ENCODE measurements at places on chromosomes 6 and 20.

GRCh38 chr20:19232997-19233794 lies 20.8 kb downstream of the SLC24A3 start:
- DNase-seq, result no peak

DNA sequence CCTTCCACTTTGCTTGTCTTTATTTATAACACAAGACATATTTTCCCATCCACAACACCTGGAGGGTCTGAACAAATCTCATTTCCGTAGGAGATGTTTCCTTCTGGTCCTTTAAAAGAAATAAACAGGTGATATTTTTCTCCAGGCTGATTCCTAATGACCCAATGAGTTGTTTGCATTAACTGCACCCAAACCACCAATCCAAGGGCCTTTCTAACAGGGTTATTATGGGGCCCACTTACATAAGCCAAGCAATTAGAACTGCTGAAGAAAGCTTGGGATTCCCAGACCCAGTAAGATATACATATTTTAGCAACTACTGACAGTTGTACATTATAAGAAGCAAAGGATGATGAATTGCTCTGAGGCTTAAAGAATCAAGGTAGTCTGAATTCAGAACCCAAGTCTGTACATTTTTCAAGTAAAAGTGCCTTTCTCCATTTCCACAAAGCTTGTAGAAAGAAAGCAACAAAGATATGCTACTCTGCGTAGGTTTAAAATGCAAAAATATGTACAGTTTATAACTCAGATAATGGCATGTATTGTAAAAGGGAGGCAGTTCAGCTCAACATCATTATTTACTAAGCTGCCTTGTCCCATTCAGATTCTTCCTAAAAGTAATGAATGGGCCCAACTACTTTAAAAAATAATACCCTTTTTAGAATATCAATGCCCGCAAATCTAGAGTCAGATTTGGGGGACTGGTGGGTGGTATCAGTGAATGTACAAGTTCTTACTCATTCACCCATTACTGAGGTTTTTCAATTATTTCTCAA lies 120.0 kb downstream of the DST start:
- no peak for DNase-seq

- DNase-seq, result no peak
These were observed 207.4 kb upstream of the SGK1 start for GRCh38 chr6:134525190-134525868.

GRCh38 chr20:49700411-49701185 lies 13.1 kb downstream of the B4GALT5 start:
- DNase-seq, result no peak

- no peak for DNase-seq
These were observed 47.9 kb upstream of the RNF8 start for GRCh38 chr6:37305841-37306425.

DNA sequence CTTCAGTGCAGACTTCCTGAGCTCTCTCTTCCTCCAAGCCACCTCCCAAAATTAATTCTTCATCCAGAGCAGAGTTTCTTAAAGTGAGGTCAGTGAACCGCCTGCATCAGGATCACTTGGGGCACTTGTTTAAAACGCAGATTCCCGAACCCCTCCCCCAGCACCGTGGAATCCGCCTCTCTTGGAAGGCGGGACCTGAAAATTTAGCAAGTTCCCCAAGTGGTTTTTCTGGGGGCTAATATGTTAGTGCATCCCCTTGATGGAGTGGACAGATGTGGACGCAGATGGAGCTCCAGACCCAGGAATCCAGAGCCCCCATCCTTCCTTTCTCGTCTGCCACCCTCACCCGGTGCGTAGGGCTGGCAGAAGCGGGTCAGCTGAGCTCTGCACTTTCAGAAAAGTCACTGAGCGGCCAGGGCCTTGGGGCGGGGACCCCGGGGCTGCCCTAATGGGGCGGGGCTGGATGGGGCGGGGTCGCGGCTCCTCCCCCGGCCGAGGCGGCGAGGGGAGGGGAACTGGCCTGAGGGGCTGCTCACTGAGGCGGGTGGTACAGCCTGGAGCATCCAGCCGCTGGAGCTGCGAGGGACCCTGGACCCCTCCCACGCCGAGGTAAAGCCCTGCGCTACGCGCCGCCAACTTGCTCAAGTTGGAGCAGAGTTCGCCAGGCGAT lies at the start of the genes DEFB124 and REM1:
Gene DEFB124, minus strand, starts transcription at position 370 of the 670 bp plus-strand sequence. CDS start 2,114 bp downstream, outside the sequence.
Gene REM1, plus strand, starts transcription at position 531 of the 670 bp plus-strand sequence. CDS start 1,158 bp downstream, outside the sequence.
- DNase-seq, result no peak

- no peak for DNase-seq
These were observed 213.5 kb downstream of the RFPL4B start for GRCh38 chr6:112560651-112561050.

DNA sequence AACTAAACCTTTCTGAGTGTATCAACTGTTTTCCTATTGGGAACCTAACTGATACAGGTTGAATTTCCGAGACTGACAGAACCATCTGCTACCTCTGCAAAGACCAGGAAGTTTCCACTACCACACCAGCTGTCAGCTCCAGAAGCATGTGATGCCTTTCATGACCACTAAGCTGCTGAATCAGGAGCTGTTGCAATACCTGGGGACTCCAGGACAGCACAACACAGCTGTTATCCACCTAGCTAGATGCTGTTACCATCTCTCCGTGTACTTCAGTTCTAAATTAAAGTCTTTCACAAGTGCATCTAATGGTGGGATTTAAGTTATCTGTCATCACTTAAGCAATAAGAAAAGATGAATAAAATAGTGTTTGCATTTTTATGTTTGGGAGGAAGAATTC lies 158.2 kb upstream of the IMPG1 start:
- no peak for DNase-seq

GRCh38 chr6:155121699-155122098 lies 126.6 kb downstream of the TIAM2 start:
- DNase-seq, result no peak

GRCh38 chr6:128005009-128005408 lies 104.2 kb upstream of the THEMIS start:
- no peak for DNase-seq

GRCh38 chr20:22688485-22688884 lies 104.1 kb upstream of the FOXA2 start:
- no peak for DNase-seq

DNA sequence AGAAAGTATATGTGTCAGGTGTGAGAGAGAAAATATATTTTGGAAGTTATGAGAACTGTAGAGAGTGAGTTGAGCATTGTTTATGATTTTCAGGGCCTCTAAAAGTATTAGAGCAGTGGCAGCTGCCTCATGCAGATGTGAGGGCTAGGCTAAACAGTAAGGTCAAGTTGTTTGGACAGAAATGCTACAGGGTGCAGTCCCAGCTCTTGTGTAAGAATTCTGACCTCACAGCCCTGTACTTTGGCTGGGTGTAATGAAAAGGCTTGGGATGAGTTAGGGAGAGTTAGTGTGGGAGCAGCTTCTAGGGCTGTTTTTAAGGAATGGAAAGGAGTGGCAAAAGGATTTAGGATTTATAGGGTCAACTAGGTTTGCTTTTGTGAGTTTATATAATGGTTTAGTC lies 764.8 kb upstream of the ADGRB3 start:
- no peak for DNase-seq

DNA sequence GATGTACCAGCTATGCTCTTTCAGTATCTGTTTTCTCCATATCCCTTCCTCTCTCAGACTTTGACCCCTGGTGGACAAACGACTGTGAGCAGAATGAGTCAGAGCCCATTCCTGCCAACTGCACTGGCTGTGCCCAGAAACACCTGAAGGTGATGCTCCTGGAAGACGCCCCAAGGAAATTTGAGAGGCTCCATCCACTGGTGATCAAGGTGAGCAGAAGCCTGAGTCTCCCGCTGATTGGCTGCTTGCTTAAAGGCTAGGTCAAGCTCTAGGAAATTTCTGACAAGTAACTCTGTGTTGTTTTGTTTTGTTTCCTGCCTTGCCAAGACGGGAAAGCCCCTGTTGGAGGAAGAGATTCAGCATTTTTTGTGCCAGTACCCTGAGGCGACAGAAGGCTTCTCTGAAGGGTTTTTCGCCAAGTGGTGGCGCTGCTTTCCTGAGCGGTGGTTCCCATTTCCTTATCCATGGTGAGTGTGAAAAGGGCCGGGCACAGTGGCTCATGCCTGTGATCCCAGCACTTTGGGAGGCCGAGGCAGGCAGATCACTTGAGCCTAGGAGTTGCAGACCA lies 28.6 kb downstream of the C6orf89 start:
- peak; percentile 72 for DNase-seq

DNA sequence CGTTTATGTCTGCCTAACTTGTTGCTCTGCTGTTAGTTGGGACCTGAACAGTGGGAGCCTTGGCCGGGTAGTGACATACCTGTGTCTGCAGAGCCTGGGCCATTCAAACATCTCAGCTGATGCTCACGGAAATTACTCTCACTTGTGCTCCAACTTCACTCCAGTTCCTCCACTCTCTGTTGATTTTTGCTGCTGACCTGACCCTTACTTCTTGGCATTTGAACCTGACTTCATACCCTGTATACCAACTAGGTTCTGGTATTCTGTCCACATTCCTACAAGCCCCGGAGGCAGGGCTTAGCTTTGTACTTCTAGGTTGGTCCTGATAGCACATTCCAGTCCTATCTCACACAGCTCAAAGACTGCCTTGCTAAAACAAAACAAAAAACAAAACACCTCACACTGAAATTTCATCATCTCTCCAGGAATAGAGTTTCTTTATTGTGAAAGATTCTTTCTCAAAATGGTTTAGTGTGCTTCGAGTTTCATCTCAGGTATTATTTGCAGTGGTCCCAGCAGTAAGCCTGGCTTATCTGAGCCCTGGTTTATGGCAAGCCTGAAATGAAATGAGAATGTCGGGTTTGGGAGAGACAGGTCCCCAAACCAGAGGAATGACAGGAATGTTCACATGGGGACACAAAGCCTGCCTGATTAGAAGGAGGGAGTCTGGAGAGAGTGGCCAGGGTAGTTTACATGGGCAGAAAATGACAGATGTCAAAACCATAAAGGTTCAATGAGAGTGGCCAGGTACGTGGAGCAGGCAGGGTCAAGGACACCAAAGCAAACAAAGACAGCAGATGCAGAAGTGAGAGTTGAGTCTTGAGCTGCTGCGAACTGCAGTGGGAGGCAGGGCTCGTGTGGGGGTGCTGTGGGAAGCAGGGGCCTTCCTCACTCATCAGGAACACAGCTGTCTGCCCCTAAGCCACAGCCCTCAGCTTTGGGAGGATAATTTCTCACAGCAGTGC lies 174.2 kb upstream of the HDAC2 start:
- no peak for DNase-seq

GRCh38 chr6:744666-745353 lies 51.9 kb upstream of the EXOC2 start:
- no peak for DNase-seq

- no peak for DNase-seq
These were observed 91.7 kb upstream of the SOX4 start for GRCh38 chr6:21501815-21502214.

DNA sequence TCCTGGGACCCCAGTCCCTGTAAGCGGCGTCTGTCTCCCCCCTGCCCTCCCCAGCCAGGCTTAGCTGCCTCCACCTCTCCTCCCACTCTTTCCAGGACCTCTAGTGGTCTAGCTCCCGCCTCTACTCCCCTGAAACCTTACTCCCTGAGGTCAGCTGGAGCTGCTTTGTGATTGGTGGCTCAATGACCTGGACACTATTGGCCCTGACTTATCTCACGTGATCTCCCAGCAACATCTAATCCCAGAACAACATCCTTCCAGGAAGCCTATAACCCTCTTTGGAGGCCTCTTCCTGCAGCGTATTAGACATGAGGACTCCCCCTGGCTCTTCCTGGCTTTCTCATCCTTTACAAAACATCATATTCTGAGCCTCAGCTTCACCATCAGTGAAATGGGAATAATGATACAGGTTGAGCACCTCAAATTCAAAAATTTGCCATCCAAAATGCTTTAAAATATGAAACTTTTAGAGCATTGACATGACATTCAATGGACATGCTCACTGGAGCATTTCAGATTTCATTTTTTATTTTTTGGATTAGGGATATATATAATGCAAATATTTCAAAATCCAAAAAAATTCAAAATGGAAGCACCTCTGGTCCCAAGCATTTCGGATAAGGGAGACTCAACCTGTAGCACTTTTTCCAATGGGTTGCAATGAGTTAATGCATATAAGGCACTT lies 16.3 kb upstream of the SRC start:
- no peak for DNase-seq

GRCh38 chr6:74510878-74511277 lies 695.0 kb downstream of the COL12A1 start:
- DNase-seq, result no peak

- DNase-seq, result no peak
These were observed 179.2 kb upstream of the PHACTR1 start for GRCh38 chr6:12537389-12537788.

GRCh38 chr6:136225496-136225895 lies 24.6 kb downstream of the MTFR2 start:
- DNase-seq, result no peak

DNA sequence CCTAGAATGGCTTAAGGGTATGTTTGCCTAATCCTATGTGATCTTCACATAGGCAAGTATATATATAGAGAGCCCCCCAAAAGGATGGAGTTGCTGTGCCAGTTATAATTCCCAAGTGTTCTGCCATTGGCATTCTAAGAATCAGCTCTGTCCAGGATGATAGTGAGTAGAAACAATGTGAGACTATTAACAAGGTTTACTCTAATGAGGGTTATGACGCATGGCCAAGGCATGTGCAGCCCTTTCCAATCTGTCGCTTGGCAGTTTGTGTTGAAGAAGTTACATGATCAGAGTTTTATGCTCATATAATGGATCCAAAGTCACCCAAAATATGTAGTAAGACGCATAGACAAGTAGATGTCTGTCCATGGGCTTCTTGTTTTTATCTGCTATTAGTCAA lies 33.6 kb downstream of the VGLL2 start:
- DNase-seq, result no peak

GRCh38 chr20:33423141-33423834 lies 20.3 kb downstream of the SNTA1 start:
- no peak for DNase-seq

GRCh38 chr6:29723666-29724588 lies 693 bp downstream of the HLA-F start:
- peak; percentile 72 for DNase-seq

DNA sequence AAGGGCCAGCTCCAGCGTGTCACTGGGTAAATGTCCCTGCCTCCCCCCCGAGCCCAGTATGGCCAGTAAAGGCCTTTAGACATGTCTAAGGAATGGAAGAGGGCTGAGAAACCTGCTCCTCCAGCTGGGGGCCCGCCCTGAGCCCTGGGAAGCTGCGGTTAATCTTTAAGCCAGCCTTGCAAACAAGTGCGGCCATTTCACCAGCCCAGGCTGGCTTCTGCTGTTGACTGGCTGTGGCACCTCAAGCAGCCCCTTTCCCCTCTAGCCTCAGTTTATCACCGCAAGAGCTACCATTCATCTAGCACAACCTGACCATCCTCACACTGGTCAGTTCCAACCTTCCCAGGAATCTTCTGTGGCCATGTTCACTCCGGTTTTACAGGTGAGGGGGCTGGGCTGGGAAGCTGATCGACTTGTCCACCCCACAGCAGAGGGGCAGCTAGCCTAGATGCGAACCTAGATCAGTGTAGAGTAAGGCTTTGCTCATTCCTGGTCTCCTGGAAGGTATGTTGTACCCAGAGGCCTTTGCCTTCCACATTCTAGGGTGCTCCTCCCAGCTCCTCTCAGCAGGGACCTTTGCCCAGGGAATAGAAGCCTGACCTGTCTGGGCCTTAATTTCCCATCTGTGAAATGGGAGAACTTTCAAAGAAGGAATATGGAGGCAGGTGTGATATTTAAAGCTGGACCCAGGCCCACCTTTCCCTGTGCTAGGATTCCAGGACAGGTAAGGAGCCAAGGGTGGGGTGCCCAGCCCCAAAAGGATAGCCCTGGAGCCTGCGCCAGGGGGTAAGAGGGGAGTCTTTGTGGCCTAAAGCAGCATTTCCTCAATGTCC lies 1.2 kb upstream of the SRC start:
- DNase-seq, result no peak

- no peak for DNase-seq
These were observed 1.8 kb downstream of the GRIK2 start for GRCh38 chr6:101395345-101395744.

- DNase-seq, result no peak
These were observed 494.6 kb downstream of the RFPL4B start for GRCh38 chr6:112841553-112842329.

GRCh38 chr20:50399917-50400704 lies 110.1 kb upstream of the PTPN1 start:
- DNase-seq, result no peak

Measured in activated CD4-positive, alpha-beta T cell treated with anti-CD3 and anti-CD28 coated beads, Interleukin-2, amount 50 U/mL, for 16 hours (primary cell).